Mesothelial cell of epicardium (in vitro differentiated cells): ENCODE measurements at places on chromosomes 13 and 19.

GRCh38 chr13:60335531-60335930, 61.5 kb upstream of the TDRD3 start:
- DNase-seq: no peak

DNA sequence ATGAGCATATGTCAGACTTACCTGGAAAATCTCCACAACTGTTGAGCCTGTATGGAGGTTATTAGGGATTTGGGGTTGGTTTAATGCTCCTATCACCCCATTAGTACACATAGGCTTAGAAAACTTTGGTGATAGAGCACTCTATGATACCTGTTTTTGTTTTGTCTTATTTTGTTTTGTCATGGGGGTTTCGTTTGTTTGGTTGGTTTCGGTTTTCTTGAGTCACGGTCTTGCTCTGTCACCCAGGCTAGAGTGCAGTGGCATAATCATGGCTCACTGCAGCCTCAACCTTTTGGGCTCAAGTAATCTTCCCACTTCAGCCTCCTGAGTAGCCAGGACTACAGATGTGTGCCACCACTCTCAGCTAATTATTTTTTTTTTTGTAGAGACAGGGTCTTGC, 70.0 kb downstream of the MZT1 start:
- DNase-seq: no peak

DNA sequence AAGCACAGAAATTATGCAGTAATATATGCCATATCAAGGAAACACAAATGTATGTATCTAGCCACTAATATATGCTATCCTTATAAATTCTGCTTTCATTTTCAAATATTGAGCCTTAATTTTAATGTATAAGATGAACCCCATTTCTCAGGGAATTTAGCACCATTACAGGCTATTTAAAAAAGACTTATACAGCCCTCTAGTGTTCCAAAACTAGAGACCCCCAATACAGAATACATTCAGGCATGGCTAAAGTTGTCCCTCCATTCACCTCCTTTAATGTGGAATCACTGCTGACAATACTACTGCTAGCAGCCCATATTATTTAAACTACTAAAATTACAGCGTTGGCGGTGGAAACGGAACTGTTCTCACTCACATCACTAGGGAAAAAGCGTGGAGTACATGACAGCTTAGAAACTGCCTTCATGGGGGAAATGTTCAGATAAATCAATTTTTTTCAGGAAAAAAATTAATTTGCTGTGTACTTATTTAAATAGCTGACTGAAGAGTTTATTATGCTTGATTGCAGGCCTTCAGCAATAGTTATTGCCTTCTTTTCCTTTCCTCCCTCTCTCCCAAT, 541.0 kb downstream of the PCDH9 start:
- no peak for DNase-seq

GRCh38 chr13:92823059-92823458, 403.5 kb upstream of the GPC6 start:
- no peak for DNase-seq

- DNase-seq: no peak
Observed at GRCh38 chr13:113159701-113160100, 1.3 kb downstream of the PROZ start.

GRCh38 chr13:76764429-76764828, 121.8 kb downstream of the KCTD12 start:
- no peak for DNase-seq

DNA sequence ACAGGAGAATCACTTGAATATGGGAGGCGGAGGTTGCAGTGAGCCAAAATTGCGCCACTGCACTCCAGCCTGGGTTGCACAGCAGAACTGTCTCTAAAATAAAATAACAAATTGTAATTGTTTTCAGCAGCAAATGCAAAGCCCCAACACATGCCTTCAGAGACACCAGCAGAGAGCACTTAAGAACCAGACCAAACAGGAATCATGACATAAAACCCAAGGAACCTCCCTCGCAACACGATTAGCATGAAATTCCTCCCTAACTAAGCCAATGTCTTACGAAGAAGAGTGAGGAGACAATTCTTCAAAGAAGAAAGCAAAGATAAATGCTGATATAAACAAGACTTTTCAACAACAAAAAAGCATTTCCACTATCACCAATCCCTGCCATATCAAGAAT, 40.1 kb downstream of the PSPC1 start:
- DNase-seq: no peak

DNA sequence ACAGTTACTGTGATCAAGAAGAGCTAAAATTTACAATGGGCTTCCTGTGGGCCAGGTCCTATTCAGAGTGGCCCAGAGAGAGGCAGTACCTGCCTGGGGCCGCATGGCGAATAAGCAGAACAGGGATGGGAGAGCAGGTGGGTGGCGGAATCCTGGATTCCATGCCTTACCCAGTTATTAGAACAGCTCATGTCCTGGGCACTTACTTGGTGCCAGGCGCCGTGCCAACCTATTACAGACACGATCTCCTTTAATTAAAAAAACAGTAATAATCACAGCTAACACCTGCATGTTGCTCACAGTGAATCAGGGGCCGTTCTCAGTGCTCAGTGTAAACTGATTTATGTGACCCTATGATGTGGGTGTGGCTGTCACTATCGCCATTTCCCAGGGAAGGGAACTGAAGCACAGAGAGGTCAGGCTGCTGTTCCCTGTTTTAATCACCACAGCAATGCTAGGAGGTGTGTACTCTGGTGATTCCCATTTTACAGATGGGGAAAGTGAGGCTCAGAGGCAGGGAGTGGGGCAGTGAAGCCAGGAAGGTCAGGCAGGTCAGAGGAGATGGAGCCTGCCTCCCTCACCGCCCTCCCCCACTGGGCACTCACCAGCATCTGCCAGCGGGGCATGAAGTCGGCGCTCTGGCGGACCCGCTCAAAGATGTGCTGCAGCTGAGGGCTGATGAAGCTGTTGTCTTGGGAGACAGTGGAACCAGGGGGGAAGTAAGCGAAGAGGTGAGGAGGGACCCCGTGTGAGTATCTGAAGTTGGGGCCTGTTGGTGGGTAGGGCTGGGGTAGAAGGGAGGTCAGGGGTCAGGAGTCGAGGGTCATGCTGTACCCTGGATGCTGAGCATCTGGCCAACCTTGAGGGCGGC, 12.0 kb downstream of the COQ8B start:
- no peak for DNase-seq

- DNase-seq: no peak
Observed at GRCh38 chr13:63853816-63854215, 2438.2 kb upstream of the PCDH20 start.

- DNase-seq: no peak
Observed at GRCh38 chr13:33312150-33312860, 26.8 kb upstream of the STARD13 start.

DNA sequence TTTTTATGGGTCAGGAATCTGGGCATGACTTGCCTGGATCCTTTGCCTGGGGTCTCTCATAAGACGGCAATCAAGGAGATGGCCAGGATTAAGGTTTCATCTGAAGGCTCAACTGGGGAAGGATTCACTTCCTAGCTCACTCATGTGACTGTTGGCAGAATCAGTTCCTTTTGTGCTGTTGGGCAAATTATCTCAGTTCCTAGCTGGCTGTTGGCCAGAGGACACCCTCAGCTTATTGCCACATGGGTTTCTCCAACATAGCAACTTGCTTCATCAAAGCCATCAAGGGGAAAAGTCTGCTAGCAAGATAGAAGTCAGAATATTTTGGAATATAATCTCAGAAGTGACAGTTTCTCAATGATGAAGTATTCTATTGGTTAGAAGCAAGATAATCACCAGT, 12.2 kb upstream of the EVI5L start:
- DNase-seq: no peak

GRCh38 chr19:23314505-23315251, 64.5 kb upstream of the ZNF724 start:
- no peak for DNase-seq

DNA sequence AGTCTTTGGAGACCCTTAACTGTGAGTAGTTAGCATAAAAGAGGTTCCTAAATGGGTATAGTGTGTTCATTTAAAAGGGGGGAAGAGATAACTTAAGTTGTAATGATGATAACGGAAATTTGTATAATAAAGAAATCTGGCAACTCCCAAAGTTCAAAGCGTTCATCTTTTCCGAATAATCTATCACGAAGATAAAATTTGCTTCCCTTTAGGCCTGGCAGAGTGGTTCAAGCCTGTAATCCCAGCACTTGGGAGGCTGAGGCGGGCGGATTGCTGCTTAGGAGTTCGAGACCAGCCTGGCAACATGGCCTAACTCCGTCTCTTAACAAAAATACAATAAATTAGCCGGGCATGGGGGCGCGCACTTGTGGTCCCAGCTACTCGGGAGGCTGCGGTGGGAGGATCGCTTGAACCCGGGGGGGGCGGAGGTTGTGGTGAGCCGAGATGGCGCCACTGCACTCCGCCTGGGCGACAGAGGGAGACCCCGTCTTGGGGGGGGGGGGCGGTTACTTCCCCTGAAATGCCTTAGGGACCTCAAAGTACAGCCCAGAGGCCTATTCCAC, 934 bp downstream of the N4BP2L2 start:
- DNase-seq: peak; percentile 46

- no peak for DNase-seq
Observed at GRCh38 chr19:5396096-5396939, 55.7 kb upstream of the PTPRS start.

GRCh38 chr19:13861392-13861713, 15.6 kb upstream of the NANOS3 start:
- no peak for DNase-seq

DNA sequence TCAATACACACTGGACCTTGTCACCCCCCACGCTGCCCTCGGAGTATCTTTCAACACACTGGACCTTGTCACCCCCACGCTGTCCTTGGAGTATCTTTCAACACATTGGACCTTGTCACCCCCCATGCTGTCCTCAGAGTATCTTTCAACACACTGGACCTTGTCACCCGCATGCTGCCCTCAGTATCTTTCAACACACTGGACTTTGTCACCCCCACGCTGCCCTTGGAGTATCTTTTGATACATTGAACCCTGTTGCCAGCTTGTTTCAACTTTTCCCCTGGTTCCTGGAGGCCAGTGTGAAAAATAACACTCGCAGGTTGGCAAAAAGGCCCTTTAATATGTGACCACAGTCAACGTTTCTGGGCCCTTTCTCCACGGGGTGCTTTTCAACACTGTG, 247.8 kb downstream of the TEX29 start:
- no peak for DNase-seq

GRCh38 chr13:41678249-41678648, 220.9 kb downstream of the RGCC start:
- DNase-seq: no peak

GRCh38 chr19:15525291-15525690, 17.0 kb downstream of the CYP4F22 start:
- no peak for DNase-seq

- no peak for DNase-seq
Observed at GRCh38 chr13:40255551-40255950, 410.9 kb downstream of the FOXO1 start.

DNA sequence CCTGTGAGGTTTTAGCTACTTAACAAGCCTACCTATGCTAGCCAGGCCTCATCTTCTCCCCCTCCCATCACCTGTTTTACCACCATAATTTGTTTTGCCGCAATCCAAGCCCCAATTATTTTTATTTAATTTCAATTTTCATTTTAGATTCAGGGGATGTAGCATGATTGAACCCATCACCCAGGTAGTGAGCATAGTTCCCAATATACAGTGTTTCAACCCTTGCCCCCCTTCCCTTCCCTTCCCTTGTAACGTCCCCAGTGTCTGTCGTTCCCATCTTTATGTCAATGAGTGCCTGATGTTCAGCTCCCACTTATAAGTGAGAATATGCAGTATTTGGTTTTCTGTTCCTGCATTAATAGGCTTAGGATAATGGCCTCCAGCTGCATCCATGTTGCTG, 885.0 kb downstream of the UQCRFS1 start:
- no peak for DNase-seq

DNA sequence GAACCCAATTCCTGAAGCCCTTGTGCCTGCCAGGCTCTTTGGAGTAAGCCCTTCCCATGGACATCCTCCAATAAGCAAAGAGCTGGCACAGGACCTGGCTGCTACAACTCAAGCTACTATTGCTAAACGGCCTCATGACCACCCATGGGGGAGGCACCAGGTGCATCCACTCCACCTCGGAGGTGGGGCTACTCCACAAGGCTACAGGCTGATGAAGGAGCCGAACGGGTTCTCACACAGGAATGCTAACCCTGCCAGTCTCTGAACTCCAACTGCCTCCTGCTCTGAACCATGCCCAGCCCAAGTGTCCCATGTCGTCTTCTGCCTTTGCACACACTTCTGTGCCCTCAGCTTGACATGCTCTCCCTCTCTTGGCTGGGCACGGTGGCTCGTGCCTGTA, 10.0 kb downstream of the SYMPK start:
- DNase-seq: no peak

GRCh38 chr13:19067767-19068166, 113.9 kb downstream of the TUBA3C start:
- no peak for DNase-seq

- no peak for DNase-seq
Observed at GRCh38 chr13:47999973-48000372, 1.1 kb downstream of the SUCLA2 start.

DNA sequence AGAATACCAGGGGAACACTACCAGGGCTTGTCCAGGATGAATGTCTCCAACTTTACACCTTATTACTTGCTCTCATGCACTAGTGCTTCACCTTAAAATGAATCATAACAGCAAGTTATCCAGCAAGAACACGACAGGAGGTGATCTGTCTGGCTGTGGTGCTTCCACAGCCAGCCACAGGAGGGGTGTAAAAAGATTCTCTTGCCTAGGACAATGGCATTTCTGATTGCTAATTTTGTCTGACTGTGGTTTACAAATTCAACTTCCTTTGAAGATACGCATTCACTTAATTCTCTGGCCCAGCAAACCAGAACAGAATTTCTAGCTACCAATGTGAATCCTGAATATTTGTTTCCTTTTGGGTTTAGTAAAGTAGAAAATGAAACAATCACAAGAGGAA, 23.1 kb upstream of the COG3 start:
- DNase-seq: no peak

DNA sequence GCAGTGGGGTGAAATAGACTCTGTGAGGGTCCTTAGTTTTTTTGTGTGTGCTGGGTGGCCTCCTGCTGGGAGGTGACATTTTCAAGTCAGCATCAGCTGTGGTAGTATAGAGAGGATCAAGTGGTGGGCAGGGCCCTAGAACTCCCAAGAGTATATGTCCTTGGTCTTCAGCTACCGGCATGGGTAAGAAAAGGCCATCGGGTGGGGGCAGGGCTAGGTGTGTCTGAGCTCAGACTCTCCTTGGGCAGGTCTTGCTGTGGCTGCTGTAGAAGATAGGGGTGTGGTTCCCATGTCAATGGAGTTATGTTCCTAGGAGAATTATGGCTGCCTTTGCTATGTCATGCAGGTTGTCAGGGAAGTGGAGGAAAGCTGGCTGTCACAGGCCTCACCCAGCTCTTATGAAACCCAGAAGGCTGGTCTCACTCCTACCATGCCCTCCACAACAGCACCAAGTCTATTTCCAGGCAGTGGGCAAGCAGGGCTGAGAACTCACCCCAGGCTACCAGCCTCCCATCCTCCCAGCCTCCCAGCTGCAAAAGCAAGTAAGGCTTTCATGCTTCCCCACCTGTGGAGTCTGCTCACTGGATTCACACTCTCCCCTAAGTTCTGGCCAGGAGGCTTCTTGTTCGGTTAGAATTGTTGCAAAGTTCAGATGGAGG, 130.6 kb upstream of the SOX1 start:
- DNase-seq: peak; percentile 10
